ENCODE measurements at places on chromosomes 3 and 15. TPM values are rescaled to one million over a fixed set of nuclear protein-coding genes. Genes with fewer than 3 reads are reported as not detected.

ST3GAL6 gene
- total RNA-seq: 19.6 TPM

CFAP100 gene
- not detected for total RNA-seq

LMAN1L gene
- 6.2 TPM for total RNA-seq

GRCh38 chr3:62214850-62215249 is 158.5 kb downstream of the FEZF2 start:
- DNase-seq: no peak

- peak; percentile 48 for DNase-seq
Measured at GRCh38 chr3:58434990-58435389, 1.4 kb upstream of the PDHB start.

GRCh38 chr15:74789171-74789631 is 7.3 kb downstream of the CSK start:
- DNase-seq: no peak

GRCh38 chr15:38682861-38683260 is 118.2 kb upstream of the RASGRP1 start:
- DNase-seq: no peak

DNA sequence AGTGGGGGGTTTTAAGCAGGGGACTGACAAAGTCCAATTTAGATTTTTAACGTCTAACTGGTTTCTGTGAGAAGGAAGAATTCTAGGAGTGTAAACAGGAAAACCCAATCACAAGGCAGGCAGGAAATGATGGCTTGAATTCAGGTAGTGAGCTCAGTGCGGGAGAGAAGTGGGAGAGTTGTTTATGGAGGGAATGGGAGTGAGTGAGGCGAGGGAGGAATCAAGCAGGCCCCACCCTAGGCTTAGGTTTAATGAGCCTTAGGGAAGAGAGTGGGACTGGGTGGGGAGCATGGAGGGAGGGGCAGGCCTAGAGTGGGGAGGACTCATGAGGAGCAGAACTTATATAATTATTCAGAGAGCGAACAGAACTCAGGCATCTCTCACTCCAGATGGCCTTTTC is 17.9 kb downstream of the VIPR1 start:
- no peak for DNase-seq

DNA sequence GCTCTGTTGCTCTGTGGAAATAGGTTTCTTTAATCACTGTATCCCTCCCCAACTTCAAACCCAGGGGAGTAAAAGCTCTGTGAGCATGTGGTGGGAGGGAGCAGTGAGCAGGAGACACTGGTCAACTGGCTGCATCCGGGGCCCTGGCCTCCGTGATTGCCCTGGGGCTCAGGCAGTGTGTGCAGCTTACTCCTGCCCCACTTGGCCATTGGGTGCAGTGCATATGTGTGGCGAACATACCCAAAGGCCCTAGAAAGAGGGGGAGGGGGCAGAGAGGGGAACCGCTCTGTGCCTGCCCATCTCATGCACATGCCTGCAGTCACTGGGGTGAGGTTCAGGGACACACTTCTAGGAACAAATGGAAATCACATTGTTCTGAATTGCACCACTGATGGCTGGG is 378.7 kb downstream of the ZBBX start:
- DNase-seq: no peak

- DNase-seq: peak; percentile 56
Measured at GRCh38 chr3:72336821-72337479, 511.3 kb downstream of the SHQ1 start.

DNA sequence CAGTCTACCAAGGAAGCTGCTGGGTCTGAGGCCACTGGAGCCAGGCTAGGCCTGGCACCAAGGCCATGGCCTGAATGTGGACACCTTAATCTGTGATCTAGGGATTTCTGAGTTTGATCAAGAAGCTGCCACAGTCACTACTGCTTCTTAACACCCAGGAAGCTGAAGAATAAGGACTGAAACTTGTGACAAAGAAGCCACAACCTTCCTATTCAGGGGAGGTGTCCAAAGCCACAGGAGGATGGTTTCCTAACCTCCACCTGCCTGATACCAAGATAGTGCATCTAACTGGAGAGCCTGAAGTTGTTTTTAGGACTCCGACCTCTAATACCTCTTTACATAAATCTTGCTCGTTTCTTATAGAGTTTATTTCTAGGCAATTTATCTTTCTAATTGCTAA is 5.5 kb upstream of the ANO10 start:
- no peak for DNase-seq

DNA sequence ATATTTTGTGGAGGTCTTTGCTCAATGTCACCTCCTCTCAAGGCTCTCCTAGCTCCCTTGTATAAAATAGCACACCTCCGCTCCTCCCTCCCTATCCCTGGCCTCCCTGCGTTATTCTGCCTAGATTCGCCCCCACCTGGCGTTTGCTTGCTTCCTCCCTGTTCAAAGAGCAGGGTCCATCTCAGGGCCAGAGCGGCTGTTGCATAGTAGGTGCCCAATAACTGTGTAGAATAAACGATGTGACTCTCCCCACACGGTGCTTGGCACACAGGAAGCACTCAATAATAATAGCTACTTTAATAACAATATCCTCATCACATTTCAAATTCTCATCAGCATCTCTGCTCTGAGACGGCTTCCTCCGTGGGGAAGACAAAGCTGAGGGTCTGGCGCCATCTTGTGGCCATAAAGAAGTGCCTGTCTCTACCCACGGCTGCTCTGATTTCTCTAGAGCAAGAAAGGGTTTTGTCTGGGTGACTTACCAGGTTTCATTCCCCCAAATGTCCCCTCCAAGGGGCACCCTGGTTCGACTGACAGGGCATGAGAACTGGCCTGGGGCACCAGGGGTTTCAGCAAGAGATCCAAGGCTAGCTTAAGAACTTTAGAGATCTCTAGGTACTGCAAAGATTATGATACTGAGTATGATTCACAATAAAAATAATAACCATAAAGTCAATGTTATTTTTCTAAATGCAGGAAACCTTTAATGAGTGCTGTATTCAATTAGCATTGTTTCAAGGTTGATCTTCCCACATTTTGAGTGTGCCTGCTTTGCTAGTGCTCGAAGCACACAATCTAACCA is 16.1 kb downstream of the CD276 start:
- peak; percentile 93 for DNase-seq

DNA sequence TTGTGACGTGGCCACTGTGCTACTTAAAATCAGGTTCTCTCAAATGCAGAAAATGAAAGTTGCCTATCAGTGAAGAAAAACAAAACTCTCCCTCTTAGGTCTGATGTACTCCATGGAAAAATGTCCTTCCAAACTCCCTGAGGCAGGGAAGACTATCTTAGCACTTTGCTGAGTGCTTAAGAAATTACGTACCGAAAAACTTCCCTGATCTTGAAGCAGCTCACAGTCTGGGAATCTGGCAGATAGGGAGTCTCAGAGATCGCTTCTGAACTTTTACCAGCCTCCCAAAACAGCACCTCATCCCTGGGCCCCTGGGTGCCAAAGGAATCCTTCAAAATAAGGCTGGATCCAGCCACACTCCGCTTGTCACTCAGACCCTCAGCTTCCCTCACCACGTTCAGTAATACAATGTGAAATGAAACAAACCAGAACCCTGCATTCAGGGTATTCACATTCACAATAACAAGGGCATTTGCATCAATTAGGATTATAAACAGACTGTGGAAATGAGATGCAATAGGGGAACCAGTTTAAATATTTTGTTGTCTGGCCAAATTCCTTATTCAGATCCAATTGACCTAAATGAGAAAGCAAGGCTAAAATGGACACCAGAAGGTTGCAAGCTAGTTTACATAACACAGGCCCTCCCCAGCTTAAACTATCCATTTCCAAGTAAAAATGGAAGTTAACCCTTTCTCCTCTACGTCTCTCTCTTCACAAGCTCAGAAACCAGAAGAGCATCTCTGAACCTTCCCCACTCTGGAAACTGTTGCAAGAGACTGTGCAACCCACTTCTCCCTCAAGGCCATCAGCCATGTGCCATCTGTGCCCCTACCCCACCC is 20.9 kb downstream of the OSBPL10 start:
- no peak for DNase-seq

DNA sequence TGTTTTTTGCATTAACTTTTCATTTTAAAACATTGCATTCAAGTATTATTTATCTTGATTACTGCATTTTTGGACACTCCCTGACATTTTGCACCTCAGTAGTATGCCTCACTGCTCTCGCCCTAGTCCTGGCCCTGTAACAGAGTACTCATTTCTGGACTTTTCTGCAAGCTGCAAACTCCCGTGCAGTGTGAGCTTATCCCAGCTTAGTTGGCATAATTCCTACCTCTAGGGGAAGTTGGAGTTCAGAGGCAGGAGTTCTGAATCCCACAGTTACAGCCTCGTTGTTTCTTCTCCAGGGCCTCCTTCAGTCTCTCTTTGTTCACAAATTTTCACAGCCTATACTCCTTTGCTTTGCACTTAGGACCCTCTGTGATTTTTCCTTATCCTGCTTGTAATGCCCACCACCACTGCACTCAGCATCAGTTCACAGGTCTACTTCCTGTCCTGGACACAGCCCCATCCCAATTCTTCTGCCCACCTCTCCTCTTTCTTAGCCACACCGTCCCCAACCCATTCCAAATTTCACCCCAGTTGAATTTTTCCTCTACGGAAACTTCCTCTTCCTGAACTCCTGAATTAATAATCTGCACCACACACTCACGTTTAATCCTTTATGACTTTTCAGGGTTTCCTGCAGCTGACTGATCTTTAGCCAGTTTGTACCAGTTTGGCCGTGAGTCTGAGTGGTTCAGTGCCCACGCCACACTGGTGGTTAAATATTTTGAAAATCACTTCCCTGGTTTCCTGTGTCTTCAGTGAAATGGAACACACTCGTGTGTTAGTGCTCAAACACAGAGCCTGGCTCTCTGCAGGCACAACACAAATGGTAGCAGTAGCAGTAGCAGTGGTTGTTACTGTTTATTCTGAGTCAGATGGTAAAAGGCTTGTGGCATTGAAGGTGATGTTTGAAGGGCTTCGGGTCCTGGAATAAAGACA is 6.3 kb upstream of the CTSH start:
- DNase-seq: peak; percentile 28

All from adrenal gland (tissue), 19 donors.